ENCODE measurements at places on chromosomes 7 and 10.

DNA sequence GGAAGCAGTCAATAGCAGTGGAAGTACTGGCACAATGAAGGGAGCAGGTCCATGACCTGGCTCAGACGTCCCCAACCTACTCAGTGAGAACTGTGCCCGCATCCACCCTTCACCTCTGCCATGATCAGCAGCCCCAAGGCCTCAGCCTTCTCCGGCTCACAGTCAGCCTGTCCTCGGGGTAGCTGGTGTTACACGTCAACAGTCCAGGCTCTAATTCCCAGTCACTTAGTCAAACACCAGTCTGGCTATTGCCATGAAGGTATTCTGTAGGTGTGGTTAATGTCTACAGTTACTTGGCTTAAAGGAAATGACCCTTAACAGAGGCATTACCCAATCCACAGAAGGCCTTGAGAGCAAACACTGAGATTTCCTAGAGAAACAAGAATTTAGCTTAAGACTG lies 49.1 kb downstream of the GRB10 start:
- DNase-seq, result no peak

DNA sequence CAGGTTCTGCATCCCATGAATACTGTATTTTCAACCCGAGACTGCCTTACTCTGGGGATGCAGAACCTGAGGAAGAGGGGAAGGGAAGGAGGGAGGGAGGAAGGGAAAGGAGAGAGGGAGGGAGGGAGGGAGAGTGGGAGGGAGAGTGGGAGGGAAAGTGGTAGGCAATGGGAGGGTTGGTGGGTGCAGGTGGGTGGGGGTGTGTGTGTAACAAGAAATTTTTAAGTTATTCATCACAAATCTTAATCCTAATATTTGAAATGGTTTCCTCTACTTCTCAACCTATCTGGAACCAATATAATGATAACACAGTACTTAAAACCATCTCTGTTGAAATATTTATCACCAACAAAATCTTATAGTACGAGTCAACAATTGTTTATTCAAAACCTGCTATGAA lies 68.0 kb downstream of the PDSS1 start:
- no peak for DNase-seq

- no peak for DNase-seq
Measured at GRCh38 chr7:108004220-108005142, 1.5 kb upstream of the LAMB1 start.

DNA sequence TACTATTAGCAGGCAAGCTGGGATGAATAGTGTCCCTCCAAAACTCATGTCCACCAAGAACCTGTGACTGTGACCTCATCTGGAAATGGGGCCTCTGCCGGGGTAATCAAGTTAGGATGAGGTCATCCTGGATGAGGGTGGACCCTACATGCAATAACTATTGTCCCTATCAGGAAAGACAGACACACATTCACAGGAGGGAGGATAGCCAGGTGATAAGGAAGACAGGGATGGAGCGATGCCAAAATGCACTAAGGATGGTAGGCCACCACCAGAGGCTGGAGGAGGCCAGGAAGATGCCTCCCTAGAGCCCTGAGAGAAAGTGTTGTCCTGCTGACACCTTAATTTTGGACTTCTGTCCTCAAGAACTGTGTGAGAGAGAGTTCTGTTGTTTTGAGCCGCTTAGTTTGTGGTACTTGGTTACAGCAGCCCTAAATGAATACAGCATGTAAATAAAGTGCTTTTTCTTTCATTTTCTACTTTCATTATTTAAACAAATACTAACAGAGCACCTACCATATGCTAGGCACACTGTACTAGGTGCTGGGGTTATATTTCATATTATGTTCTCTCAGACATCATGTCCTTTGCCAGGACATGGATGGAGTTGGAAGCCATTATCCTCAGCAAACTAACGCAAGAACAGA lies 111.9 kb downstream of the USP6NL start:
- DNase-seq, result no peak

GRCh38 chr7:9407816-9408215 lies 974.4 kb downstream of the NXPH1 start:
- no peak for DNase-seq

- no peak for DNase-seq
Measured at GRCh38 chr10:82969405-82969804, 1094.4 kb downstream of the NRG3 start.

GRCh38 chr10:3807211-3807927 lies 22.4 kb upstream of the KLF6 start:
- DNase-seq, result no peak

GRCh38 chr7:148230296-148230695 lies 360.3 kb upstream of the C7orf33 start:
- no peak for DNase-seq

GRCh38 chr7:121192834-121193233 lies 136.0 kb upstream of the WNT16 start:
- no peak for DNase-seq

- DNase-seq, result no peak
Measured at GRCh38 chr10:9635691-9636090, 1382.0 kb upstream of the CELF2 start.

GRCh38 chr10:62084451-62084850 lies 183.0 kb downstream of the ARID5B start:
- DNase-seq, result no peak

GRCh38 chr7:1086588-1087464 lies 1.1 kb upstream of the GPER1 start:
- no peak for DNase-seq

- DNase-seq, result no peak
Measured at GRCh38 chr7:91550931-91551330, 286.7 kb downstream of the FZD1 start.

- no peak for DNase-seq
Measured at GRCh38 chr10:129940617-129941198, 23.4 kb downstream of the EBF3 start.

GRCh38 chr7:21767300-21767900 lies 178.3 kb downstream of the CDCA7L start:
- peak; percentile 56 for DNase-seq

GRCh38 chr10:132554053-132554990 lies 16.7 kb downstream of the INPP5A start:
- no peak for DNase-seq

DNA sequence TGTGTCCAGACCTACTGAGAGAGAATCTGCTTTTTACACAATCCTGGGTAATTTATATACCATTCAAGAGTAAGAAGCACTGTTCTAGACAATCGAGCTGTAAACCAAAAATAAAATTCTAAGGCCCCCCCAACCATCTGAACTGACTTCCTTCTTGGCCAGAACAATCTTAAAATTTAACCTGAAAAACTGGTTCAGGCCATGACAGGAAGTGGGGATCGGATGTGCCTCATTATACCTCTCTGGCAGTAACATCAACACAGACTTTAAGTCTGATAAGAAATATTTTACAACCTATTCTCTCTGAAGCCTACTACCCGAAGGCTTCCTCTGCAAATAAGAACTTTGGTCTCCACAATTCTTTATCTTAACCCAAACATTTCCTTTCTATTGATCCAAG lies 75.2 kb upstream of the KIF5B start:
- DNase-seq, result no peak

GRCh38 chr7:133011746-133012145 lies 70.1 kb downstream of the CHCHD3 start:
- DNase-seq, result no peak

DNA sequence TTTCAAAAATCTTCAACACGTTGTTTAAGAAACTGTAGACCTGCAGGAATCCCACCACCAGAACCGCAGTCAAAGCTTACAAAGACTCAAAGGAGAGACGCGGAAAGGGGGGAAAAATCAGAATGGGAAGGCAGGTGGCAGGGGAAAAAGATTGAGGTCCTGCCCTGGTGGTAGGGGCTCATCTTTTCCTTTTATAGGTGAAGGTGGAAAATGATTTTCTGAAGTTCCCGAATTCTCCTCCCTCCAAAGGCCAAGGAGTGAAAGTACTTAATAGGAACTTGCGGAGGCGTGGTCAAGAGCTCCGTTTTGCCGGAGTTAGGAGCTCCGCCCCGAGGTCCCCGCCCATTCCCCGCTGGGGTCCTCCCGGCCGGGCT lies 724 bp downstream of the BBIP1 start:
- peak; percentile 14 for DNase-seq

GRCh38 chr10:34319197-34319846 lies 495.8 kb downstream of the PARD3 start:
- no peak for DNase-seq

DNA sequence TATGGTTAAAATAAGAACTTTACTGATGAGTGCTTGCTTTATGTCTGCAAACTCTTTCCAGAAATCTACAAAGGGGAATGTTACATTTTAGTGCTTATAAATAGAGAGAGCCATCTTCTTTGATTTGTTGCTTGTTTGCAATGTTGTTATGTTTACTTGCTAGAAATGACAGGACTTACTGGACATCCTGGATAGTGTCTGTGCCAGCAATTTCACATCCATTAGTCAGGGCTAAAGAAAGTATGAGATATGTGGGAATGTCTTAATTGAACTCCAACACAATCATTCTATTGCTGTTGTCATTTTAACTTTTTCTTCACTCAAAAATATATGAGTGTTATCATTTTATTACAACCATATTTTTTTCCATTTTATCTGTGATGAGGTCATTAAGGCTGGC lies 453.2 kb downstream of the TNS3 start:
- DNase-seq, result no peak

DNA sequence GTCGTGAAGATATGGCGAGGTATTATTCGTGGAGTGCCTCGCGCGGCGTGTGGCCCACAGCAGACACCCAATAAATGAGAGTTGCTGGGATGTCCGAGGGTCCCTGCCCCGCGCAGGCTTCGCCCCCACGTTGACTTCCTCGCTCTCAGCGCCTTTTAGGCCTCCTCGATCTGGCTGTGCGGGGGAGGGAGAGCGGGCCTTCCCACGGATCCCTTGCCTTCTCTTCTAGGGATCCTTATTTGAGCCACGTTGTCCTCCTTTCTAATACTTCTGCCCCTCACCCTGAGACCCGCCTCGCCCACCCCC lies 660 bp downstream of the VCL start:
- DNase-seq, result no peak

DNA sequence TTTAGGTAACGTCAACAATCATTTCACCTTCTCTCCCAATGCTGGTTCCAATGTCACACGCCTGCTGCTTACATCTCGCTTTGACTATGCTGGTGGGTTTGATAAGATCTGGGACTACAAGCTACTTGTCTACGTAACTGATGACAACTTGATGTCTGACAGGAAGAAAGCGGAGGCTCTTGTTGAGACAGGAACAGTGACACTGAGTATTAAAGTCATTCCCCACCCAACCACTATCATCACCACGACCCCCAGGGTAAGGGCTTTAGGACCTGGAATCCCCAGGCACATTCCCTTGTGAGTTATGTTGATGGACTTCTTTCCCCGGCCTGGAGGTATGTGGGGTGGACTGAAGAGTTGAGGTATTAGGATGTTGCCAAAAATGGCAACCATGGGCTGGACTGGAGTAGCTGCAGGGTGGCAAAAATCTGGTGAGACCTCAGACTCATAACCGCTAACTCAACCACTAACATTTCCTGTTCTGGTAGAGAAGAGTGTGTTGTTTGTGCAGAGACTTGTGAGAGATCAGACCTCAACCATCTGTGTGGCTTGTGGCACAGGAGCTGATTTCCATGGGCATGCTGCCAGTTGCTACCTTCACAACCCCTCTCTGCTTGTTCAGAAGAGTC lies 59.2 kb downstream of the CDHR3 start:
- DNase-seq, result no peak

- no peak for DNase-seq
Measured at GRCh38 chr7:74103219-74103772, 19.7 kb downstream of the LIMK1 start.

- no peak for DNase-seq
Measured at GRCh38 chr10:133070810-133071209, 16.9 kb upstream of the ADGRA1 start.

GRCh38 chr7:77649716-77650349 lies 46.4 kb upstream of the RSBN1L start:
- DNase-seq, result no peak

DNA sequence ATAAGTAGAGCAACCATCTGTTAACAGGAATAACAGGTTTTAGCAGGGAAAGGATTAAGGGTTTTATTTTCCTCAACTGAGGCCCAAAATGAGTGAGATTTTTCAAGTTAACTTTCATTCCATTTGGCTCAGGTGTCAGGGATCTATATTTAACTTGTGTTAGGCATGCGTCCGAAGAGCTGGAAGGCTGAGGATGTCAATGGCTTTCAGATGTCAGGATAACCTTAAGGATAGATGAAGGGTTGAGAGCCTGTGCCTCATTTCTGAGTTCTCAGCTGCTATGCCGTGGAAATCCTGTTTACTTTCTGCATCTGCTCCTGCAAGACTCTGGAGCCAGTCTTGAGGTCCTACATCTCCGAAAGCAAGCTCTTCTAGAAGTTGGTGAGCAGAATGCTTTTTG lies 36.4 kb upstream of the CD36 start:
- DNase-seq, result no peak

GRCh38 chr10:108690530-108690929 lies 1232.8 kb downstream of the XPNPEP1 start:
- DNase-seq, result no peak

GRCh38 chr10:12397147-12397896 lies 48.0 kb downstream of the CAMK1D start:
- DNase-seq, result no peak

DNA sequence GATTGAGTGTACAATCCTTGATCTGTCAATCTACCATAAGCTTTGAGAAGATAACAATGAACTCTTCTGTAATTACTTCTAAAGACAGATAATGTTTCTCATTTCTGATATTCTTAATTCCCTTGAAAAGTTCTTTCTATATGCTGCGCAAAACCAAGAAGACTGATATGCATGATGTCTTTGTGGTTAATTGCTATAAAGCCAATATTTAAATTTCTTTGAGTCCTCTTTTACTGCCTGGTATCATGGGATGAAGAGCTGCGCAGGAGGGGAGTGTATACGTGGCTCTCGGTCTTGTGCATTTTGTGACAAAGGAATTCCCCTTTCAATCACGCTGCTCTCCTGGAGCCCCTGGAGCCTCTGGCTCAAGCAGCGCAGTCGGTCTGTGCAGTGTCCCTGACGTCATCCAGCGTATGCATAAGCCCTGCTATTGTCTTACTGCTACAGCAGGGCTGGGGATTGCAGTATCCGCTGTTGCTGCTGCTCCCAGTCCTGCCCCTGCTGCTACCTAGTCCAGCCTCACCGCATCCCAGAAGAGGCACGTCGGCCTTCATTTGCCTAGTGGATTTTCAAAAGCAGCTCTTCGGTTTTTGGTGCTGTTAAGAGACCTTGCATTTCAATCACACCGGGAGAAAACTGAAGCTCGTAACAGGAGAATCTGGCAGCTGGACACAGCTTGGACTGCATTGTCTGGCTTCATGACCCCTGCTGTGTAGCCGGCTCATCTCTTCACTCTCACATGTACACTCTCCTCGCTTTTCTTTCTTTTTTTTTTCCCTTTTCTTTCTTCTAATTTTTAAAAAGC lies 66.7 kb downstream of the ST7 start:
- DNase-seq, result peak; percentile 84

All from NCI-H524 treated with DMSO at 0.1 percent for 48 hours (cell line).